ENCODE measurements at places on chromosomes 2 and 18. TPM values are rescaled to one million over a fixed set of nuclear protein-coding genes. Genes with fewer than 3 reads are reported as not detected.

The FAM136A gene
- 37.4 TPM for total RNA-seq

The BBS5 gene
- 1.1 TPM for total RNA-seq

The ATP8B1 gene
- not detected for total RNA-seq

The PLCL1 gene
- 1.6 TPM for total RNA-seq

The DYNC2LI1 gene
- total RNA-seq: 6.9 TPM

The TBR1 gene
- total RNA-seq: not detected

The OR6B2 gene
- total RNA-seq: not detected

The ST8SIA3 gene
- total RNA-seq: not detected

The CKAP2L gene
- 63.3 TPM for total RNA-seq

The ICOS gene
- total RNA-seq: 61.8 TPM

The M1AP gene
- not detected for total RNA-seq
